ENCODE measurements at places on chromosomes 6 and 20.

DNA sequence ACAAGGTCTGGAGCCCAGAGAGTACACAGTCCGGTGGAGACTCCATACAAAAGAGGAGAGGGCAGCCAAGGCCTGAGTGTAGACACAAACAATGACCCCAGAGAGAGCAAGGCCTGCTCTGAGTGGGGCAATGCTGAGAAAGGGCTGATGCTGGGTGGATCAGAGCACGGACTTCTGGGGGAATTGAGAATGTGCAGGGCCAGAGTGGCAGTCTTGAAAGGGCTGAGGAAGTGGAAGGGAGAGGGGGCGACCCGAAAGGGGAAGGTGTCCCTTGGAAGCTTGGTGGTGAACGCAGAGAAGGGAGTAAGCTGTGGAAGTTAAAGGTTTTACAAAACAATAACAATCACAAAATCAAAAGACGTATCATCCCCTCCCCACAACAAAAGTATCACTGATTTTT, 12.0 kb upstream of the GRM4 start:
- DNase-seq, result no peak

GRCh38 chr20:23404196-23404595, 17.1 kb downstream of the NAPB start:
- DNase-seq, result no peak

DNA sequence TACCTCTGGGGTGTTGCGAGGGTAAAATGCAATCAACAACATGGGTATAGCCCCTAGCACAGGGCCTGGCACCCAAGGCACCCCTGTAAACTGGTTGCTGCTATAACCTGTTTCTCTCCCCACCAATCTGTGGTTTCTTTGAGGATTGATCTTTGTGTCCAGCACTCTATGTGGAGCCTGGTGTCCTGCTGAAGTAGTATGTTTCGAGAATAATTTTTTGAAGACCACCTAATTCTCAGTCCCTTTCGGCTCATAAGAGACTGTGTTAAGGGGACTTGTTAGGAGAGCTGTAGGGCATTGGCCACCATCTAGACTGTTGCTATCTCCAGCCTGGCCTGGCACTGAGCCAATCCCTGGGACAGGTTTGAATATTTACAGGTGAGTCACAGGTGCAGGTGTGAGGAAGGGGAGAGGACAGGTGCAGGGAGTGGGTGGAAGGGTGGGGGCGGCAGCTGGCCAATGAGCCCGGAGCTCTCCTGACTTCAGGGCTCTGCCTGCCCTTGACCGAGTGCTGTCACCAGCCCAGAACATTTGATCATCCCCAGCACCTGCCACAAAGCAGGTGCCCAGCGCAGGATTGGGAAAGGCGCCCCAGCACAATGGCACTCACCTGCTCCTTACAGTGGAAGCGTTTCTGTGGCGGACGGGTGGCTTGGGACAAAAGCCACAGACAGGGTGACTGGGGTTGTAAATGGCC, 8.1 kb upstream of the C20orf144 start:
- no peak for DNase-seq

DNA sequence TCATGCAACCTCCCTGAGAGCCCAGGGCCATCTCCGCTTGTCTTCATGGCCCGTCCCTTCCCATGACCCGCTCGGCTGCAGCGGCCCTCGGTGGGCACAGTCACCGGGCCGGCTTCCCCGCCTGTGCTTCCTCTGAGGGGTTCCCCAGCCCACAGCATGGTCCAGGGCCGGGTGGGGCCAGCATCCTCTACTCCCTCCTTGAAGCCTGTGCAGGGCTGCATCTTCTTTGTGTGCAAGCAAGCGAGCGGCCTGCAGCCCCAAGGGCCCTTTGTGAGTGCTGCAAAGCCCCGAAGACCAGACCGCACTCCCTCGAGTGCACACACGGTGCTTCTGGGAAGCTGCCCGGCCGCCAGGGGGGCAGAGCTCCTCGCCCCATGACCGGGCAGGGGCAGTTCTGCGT, 265.8 kb downstream of the TAF4 start:
- DNase-seq, result no peak

DNA sequence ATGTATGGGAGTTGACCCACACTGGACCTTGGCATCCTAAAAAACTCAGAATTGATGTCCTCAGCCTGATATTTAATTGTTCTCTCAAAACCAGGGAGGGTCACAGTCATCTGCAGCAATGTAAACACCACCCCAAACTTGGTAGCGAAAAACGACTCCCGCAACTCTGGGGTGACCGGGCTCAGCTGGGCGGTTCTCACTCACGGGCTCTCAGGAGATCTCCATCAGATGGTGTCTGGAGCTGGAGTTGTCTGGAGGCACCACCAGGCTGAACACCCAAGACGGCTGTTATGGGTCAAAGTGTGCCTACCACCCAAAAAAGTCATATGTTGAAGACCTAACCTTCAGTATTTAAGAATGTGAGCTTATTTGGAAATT, 50.9 kb upstream of the NXT1 start:
- DNase-seq, result no peak

GRCh38 chr6:119237177-119237715, 112.3 kb downstream of the MAN1A1 start:
- DNase-seq, result no peak

GRCh38 chr6:15046751-15047150, 199.1 kb upstream of the JARID2 start:
- no peak for DNase-seq

- DNase-seq, result peak; percentile 79
These were observed 19.5 kb upstream of the TAF8 start for GRCh38 chr6:42030585-42031506.

GRCh38 chr6:14212632-14213031, 95.1 kb downstream of the CD83 start:
- no peak for DNase-seq

- no peak for DNase-seq
These were observed 270.0 kb downstream of the ADGB start for GRCh38 chr6:146868671-146869209.

DNA sequence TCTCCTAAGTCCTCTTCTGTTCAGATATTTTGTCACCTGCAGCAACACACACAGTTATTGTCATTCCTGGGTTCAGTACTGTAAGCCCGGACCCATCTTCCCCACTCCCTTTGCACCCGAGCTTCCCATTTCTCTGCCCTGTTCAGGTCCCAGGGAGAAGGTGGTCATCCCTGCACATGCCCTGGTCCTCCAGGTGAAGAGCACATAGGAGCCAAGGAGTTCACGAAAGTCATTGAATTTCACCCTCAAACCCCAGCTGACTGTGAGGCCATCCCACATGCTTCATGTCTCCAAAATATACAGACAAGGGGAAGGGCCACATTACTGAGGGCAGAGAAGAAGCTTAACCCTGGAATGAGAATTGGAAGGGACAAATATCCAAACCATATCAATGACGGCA, 8.1 kb downstream of the HLA-DPA1 start:
- DNase-seq, result no peak

DNA sequence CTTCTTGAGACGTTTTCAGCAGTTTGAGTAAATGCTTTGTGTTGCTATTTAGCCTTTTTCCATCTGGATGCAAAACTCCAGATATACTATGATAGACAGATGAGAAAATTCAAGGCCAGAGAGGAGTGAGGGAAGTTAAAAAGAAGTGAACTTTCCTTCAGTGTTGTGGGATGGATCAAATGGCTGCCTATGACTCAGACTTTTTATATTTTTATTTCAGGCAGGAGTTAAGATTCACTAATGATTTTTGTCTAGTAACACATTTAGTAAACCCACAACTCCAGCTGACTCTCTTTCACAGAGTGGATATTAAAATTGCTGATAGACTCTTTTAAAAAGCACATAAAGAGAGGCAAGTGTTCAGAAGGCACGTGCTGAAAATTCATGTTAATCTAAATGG, 23.2 kb upstream of the PTCHD4 start:
- DNase-seq, result no peak

GRCh38 chr6:116405138-116405537, 34.4 kb downstream of the DSE start:
- DNase-seq, result no peak

DNA sequence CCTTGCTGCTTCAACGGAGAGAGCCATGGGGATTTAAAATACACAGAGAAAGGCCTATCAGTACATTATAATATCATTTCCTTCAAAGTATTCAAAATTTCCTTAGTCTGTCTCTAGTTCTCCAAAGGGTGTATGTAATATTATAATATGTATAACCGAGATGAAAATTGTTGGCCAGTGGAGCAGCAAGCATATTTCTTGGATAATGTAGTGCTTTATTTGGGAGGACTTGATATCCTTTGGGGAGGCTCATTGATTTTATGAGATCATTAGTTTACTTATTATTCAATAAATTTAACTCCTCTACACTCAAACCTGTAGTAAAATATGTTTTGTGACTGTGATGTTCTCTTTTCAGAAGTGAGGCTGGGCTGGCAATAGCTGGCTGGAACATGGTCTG, 802.9 kb upstream of the FLRT3 start:
- DNase-seq, result no peak

GRCh38 chr20:23205211-23205610, 119.1 kb upstream of the CD93 start:
- no peak for DNase-seq

GRCh38 chr6:48099713-48100587, 11.0 kb downstream of the PTCHD4 start:
- DNase-seq, result no peak

- DNase-seq, result no peak
These were observed 13.2 kb upstream of the TFB1M start for GRCh38 chr6:155327326-155328073.

DNA sequence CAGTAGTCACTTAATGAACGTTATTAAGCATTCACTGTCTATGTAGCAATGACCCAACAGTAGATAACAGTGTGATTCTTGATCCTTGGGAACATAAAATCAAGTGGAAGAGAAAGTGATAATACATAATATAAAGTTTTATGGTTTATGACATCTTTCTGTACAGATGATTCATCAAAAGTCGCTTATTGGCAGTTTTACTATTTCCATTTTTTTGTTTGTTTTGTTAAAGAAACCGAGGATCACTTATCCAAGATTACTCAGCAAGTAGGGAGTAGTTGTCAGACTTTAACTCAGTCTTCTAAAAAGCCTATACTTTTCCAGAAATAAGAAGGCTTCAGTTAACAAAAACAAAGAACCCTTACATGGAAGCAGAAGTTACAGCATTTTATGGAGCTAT, 260.8 kb downstream of the ZFAND3 start:
- no peak for DNase-seq

- no peak for DNase-seq
These were observed 7.6 kb downstream of the GNAS-AS1 start for GRCh38 chr20:58843128-58843556.

GRCh38 chr20:3753501-3754275, 13.9 kb downstream of the ADISSP start:
- no peak for DNase-seq

DNA sequence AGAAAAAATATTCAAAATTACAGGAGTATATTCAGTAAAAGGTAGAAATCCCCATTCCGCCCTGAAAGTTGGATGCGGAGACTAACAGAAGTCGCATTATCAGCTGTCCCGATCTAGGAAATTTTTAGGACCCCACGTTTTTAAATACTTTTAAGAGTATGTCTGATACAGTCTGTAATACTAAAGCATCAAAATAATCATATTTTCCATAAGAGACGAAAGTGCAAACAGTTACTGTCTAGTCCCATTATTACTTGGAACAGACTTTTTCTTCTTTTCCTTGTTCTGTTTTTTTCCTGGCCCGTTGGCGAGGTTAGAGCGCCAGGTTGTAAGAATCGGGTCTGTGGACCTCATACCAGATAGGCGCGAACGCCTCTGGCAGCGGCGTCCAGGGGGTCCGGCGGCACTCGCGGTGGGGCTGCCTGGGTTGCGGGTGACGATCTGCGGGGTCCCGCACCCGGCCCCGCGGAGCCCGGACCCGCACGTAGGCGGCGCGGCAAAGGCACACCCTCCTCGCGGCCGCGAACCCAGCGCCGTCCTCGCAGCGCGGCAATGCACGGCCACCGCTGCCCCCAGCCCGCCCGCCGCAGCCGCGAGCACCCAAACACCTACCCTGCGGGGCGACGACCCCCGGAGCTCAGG, 460 bp downstream of the PLAGL1 start:
- no peak for DNase-seq

- no peak for DNase-seq
These were observed 9.3 kb upstream of the POU3F2 start for GRCh38 chr6:98824902-98825599.

- no peak for DNase-seq
These were observed 33.8 kb downstream of the KPNA5 start for GRCh38 chr6:116714761-116715160.

GRCh38 chr6:473768-474452, 82.4 kb downstream of the IRF4 start:
- no peak for DNase-seq

GRCh38 chr6:100574836-100575235, 110.1 kb upstream of the SIM1 start:
- DNase-seq, result no peak

GRCh38 chr6:5710516-5710915, 296.2 kb downstream of the NRN1 start:
- no peak for DNase-seq

DNA sequence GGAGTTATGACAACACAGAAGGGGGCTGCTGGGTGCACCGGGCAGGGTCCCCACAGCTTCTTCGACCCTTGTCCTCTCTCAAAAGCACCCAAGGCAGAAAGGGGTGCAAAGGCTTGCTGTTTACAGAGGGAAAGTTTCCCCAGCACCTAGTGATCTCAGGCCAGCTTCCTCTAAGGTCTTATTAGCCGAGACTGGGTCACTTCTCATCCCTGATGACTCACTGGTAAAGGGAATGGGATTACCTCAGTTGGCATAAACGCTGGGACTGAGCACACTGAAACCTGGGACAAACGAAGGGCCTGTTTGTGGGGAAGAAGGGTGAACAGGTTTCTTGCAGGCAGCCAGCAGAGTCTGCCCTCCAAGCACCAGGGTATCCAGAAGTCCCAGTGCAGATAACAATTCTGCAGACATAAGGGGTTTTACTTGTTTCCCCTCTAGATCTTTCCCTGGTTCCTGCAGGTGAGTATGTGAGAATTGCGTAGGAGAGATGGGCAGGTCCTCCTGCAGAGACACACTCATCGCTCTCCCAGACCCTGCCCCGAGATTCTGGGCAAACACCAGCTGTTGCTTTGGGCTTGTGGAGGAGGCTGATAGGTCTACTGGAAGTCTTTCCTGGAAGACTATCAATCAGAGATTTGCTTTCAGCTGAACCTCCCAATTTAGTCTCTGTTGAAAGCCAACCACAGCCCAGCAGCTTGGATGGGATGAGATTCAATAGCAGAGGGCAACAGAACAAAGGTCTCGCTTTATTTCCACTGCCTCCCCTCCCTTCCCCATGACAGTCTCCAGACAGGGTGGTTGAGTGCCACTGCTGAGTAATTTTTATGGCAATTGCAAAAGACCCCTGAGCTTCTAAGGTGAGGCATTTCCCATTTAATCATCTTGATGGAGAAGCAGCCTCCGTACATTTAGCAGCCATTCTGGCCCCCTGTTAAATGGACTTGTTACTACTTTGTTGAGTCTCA, 25.7 kb downstream of the KCNG1 start:
- peak; percentile 10 for DNase-seq
